ENCODE measurements at places on chromosomes 5 and 9.
A peak's percentile ranks its signal among the peaks of the same experiment; 100 is the strongest.

- DNase-seq: no peak
Observed at GRCh38 chr5:84725946-84726570, 341.4 kb upstream of the EDIL3 start.

DNA sequence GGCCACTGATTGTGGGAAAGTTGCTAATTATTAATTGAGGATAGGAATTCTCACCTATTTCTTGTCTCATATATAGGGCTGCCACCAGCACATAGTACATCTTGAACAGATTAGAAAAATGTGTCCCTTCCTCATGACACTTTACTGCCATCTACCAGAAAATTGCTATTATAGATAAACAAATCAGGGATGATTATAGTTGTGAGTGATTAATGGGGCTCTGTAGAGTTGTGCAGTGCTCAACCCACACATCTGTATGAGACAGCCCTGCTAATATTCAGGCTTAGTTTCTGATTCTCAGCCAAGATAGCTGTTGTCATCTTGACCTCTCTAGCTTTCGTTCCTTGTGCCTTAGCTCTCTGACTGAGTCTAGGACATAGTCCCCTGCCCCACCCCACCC lies 373.3 kb downstream of the TLE4 start:
- DNase-seq: no peak

GRCh38 chr9:77960356-77961153 lies 71.1 kb downstream of the GNAQ start:
- DNase-seq: no peak

DNA sequence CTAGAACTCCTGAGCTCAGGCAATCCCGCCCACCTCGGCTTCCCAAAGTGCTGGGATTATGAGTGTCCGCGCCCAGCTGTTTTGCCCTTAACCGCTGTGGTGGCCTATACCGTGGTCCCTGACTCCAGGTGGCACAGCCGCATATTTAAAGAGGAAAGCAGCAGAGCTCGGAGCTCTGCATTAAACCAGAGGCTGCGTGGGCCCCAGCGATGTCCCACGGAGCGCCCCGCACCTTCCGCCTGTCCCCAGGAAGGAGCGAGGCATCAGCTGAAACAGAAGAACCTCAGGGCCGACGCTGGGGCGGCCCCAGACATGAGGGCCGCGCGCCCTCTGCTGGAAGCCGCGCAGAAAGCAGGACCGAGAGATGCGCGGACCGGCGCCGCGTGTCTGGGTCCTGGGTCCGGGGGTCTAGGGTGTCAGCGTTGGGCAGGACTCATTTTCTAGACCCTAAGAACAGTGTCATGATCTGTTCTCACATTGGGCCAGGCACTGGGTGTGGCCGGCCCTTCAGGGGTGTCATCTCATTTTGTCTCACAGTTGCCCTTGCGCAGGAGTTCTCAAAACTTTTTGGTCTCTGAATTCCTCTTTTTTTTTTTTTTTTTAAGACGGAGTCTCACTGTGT lies 37.7 kb downstream of the LAMC3 start:
- peak; percentile 18 for DNase-seq

DNA sequence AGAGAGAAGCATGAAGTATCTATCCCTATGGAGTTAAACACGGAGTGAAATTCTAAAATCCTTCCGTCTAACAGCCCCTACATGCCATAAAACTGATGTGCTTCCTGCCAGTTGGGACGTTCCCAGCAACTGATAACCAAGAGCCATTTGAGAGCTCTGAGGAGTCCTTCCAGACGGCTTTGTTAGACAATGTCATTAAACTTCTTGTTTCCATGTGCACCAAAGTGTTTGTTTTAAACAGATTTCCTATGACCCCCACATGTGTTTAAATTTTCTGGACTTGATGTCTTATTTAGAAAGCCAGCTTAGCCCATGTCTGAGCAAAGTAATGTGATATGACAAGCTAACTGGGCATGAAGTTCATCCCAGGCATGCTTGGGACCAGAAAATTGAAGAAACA lies 57.2 kb upstream of the LPAR1 start:
- DNase-seq: no peak

DNA sequence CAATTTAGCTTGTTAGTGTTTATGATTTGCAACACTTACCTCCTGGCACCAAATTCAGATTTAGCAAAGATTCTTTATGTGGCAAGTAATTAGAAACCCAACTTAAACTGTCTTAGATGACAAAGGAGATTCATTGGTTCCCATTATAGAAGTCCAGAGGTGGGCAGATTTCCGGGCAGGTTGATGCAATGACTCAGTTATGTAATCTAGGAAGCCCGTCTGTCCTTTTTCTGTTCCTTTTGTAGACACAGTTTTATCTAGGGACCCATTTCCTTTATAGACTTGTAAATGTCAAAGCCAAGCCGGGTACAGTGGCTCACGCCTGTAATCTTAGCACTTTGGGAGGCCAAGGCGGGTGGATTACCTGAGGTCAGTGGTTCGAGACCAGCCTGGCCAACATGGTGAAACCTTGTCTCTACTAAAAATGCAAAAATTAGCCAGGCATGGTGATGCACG lies 20.3 kb upstream of the ANKRD33B start:
- DNase-seq: no peak

DNA sequence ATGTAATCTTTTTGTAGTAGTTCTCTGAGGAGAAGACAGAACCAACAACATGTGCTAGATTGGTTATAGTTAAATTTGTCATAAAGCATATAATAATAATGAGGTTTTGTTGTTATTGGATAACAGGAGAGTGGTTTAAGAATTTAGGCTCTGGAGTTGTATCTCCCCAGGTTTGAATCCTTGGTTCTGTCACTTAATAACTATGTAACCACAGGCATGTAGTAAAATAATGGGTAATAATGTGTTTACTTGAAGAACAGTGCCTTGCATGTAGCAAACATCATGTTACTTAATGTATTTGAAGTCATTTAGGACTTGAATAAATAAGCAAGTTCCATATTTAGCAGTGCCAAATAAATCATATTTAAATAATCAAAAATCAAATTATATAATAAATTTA lies 55.8 kb downstream of the NSD1 start:
- no peak for DNase-seq

Data from NCI-H748 treated with DMSO at 0.1 percent for 48 hours (cell line).